Glomerular endothelial cell (primary cell): ENCODE measurements at places on chromosomes 5 and 9.

- no peak for DNase-seq
Observed at GRCh38 chr5:150568663-150569062, 60.7 kb downstream of the NDST1 start.

- DNase-seq: peak; percentile 52
Observed at GRCh38 chr5:181260720-181261319, at the start of gene TRIM52. Gene TRIM52 (minus strand): TSS chr5:181261143. CDS start chr5:181260813, 330 bp downstream.

DNA sequence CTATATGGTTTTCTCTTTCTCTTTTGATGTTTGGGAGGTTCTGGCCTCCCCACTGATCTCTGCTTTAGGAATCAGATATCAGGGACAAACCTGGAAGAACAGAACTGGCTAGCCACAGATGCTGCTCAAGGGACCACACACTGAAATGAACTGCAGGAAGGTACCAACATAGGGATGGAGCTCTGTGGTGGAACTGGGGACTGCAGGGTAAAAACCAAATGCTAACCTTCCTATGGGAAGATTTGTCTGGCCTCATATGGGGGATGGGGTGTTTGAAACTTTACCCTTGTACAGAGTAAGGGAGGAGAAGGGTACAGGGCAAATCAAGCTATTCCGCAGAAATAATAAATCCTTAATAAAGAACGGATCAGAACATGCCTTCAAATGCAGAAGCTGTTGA lies 49.4 kb downstream of the ELOVL7 start:
- no peak for DNase-seq

GRCh38 chr5:26940994-26941393 lies 97.4 kb downstream of the CDH9 start:
- no peak for DNase-seq

- DNase-seq: no peak
Observed at GRCh38 chr9:104746798-104747197, 685 bp upstream of the NIPSNAP3A start.

- no peak for DNase-seq
Observed at GRCh38 chr5:131824631-131825030, 27.8 kb upstream of the FNIP1 start.

GRCh38 chr5:127942246-127943060 lies 141.1 kb upstream of the SLC12A2 start:
- no peak for DNase-seq

- DNase-seq: no peak
Observed at GRCh38 chr9:85162822-85163221, 493.3 kb downstream of the NTRK2 start.

- DNase-seq: no peak
Observed at GRCh38 chr9:95409650-95410426, 92.3 kb upstream of the FANCC start.

- DNase-seq: peak; percentile 60
Observed at GRCh38 chr5:90967851-90968250, 409.3 kb downstream of the ADGRV1 start.

- no peak for DNase-seq
Observed at GRCh38 chr9:114899461-114899860, 30.9 kb downstream of the TNFSF8 start.

DNA sequence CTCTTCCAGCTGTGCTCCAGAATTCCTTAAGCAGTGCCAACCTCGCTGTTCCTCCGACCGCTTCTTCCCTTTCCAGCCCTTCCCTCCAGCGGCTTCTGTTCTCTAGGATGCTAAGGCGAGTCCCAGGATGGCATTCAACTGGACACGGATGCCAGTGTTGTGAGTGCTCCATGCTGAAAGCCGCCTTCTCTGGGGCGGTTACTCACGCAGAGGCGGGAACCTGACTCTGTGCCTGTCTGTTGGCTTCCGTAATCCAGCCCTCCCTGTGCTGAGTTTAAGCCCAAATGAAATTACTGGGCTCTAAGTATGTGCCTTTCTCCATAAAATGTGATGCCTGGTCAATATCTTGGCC lies 20.2 kb downstream of the COL5A1 start:
- no peak for DNase-seq

DNA sequence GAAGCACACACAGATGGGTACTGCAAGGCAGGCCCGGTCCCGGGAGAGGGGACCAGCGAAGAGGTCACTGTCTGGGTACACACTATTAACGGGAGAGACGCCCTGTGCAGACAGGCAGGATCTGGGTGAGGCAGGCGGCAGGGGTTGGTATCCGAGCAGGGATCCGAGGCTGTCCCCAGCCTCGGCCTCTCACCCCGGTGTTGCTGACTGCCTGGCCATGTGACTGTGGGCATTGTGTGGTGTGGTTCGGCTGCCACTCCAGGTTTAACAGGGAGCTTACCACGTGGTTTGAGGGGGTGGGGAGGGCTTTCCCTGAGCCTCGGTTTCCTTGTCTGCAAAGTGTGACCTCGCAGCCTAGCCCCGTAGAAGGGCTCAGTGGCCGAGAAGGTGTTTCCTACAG lies 11.1 kb upstream of the RALGDS start:
- DNase-seq: no peak

DNA sequence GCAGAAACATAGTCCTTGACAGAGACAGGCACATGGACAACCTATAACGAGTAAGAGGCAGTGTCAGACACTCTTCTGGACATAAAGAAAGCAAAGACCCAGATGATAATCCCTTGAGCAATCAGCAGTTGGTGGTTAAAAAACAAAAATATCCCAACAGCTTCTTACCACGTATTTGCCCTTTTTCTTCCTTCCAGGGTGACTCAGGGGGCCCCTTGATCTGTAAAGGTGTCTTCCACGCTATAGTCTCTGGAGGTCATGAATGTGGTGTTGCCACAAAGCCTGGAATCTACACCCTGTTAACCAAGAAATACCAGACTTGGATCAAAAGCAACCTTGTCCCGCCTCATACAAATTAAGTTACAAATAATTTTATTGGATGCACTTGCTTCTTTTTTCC lies 9.5 kb downstream of the GZMK start:
- no peak for DNase-seq

GRCh38 chr5:135027266-135027696 lies 6.7 kb downstream of the PITX1 start:
- DNase-seq: no peak

DNA sequence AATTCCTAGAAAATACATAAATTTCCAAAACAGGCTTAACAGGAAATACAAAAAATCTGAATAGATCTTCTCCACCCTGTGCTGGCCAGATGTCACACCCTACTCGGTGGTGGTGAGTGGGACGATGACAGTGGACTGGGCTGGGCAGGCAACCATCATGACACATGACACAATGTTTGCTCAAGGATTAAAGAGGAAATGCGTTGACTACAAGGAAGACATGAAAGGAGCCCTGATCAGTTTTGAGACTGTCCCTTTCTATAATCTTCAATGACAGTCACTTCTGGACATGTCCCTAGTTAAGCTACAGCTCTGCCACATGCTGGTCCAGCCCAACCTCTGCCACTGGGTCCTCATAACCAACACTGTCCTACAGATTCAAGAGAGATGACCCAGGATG lies 99.8 kb downstream of the ZDHHC21 start:
- DNase-seq: no peak

DNA sequence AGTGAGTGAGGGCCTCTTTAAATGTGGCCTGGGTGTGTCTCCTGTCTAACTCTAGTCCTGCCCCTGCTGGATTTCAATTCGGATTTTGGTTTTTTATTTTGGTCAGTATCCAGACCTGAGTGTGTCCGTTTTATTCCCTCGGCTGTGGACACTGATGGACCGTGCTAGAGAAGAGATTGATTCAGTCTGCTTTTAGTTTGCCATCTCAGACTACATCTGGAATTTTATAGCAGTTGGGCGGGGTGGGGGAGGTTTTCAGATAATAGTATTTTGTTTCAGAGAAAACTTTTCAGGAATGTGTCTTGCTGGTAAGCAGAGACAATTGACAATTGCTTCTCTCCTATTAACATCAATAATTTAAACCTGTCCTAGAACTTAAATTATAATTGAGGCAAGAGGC lies 308.1 kb downstream of the ARHGAP26 start:
- no peak for DNase-seq
